ENCODE measurements at places on chromosomes 7 and 10.

GRCh38 chr7:131103997-131104396 is 223.7 kb upstream of the MKLN1 start:
- H3K27ac ChIP-seq, result no peak overlapping the region
- H3K4me1 ChIP-seq, result peaks cover 6% of the 10 kb centered on the region
- no peaks in the 10 kb centered on the region for H3K27me3 ChIP-seq
- DNase-seq, result no peak
- H3K4me3 ChIP-seq, result no peak overlapping the region

DNA sequence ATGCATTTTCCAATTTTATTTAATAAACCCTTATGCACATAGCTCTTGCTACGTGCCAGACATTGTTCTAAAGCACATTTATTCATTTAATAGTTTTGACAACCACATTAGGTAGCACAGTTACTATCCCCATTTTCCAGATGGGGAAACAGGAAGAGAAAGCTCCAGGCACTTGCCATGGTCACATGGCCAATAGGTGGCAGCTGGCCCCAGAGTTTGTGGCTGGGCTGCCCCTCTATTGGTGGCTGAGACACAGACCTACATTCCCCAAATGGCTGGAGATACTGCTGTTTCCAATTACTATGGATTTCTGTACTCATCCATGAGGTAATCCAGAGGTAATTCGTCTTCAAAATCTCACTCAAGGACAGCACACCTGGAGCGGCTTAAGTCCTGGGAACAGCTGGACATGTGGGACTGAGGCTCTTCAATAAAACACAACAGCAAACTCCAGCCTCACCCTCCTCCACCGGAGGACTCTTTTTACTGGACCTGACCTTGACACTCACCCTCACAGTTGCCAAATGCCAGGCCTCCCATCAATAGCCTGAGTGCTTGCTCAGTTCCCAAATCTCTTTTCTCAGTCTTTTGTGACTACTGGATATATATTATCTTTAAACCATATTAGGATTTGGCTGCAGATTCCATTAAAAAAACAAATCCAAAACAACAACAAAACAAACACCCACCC is 106.1 kb downstream of the CLEC2L start:
- DNase-seq, result no peak
- peaks cover 3% of the 10 kb centered on the region for H3K36me3 ChIP-seq
- H3K4me3 ChIP-seq, result no peak overlapping the region
- no peak overlapping the region for H3K27ac ChIP-seq
- H3K4me1 ChIP-seq, result no peaks in the 10 kb centered on the region

- no peaks in the 10 kb centered on the region for H3K27me3 ChIP-seq
- H3K27ac ChIP-seq, result no peak overlapping the region
Observed at GRCh38 chr10:89479771-89480446, 55.5 kb downstream of the SLC16A12 start.

DNA sequence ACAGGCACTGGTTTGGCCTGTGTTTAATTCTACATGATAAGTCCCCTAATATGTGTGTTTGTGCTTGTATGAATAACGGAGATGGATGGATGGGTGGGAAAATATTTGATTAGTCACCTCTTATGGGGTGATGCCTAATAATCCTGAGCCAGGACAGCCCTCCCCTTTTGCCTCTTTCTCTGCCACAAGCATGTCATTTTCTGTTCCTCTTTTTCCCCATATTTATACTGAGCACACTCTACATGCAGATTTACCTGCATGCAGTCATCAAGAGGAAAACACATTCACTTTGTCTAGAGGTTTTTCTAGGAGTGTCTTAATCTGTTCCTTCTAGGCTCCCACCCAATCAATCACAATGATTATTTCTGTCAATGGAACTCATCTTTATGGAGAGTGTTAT is 111.6 kb upstream of the TBX20 start:
- no peaks in the 10 kb centered on the region for H3K4me1 ChIP-seq
- no peak overlapping the region for H3K4me3 ChIP-seq
- no peaks in the 10 kb centered on the region for H3K36me3 ChIP-seq
- no peak for DNase-seq
- H3K27me3 ChIP-seq, result no peaks in the 10 kb centered on the region
- H3K27ac ChIP-seq, result no peak overlapping the region

- DNase-seq, result no peak
- no peak overlapping the region for H3K27ac ChIP-seq
- H3K4me3 ChIP-seq, result no peak overlapping the region
- H3K4me1 ChIP-seq, result no peaks in the 10 kb centered on the region
- no peaks in the 10 kb centered on the region for H3K36me3 ChIP-seq
- no peaks in the 10 kb centered on the region for H3K27me3 ChIP-seq
Observed at GRCh38 chr10:130351466-130352290, 215.5 kb downstream of the GLRX3 start.

- H3K27ac ChIP-seq, result peak overlapping the region; percentile 42
- H3K27me3 ChIP-seq, result no peaks in the 10 kb centered on the region
- DNase-seq, result no peak
- H3K4me3 ChIP-seq, result no peak overlapping the region
Observed at GRCh38 chr7:28037220-28038010, 143.2 kb downstream of the JAZF1 start.

DNA sequence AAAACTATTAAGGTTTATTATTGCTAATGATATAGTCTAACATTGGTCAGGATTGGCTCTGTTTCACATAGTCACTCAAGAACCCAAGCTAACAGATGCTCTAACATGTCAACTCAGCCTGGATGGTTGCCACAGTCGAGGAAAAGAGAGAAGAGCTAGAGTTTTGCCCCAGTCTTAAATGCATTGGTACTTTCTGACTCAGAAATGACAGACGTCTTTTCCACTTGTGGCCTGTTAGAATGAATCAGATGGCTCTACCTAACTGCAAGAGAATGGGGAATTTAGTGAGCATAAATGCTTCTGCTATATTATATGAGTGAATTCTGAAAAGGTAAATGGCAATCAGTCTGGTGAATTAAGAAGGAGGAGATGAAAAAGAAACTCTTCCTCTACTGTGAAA is 13.9 kb downstream of the HECTD2 start:
- no peak for DNase-seq
- H3K36me3 ChIP-seq, result no peaks in the 10 kb centered on the region
- H3K27ac ChIP-seq, result no peak overlapping the region
- no peak overlapping the region for H3K4me3 ChIP-seq

DNA sequence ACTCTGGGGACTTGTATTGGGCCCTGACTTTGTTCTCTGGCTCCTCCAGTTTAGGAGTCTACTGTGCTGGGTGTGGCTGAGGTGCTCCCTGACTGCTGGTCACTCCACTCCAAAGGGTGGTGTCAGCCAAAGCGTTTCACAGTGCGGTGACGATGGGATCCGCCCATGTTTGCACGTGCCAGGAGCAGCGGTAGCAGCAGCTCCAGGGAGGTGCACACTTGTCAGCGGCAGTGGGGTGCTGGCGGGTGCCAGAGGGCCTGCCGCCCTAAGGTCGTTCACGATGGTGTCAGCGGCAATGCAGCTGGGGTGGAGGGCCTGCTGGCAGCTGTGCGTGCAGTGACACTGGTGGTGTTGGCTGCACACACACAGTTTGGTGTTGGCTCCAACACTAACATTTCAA is 268.5 kb upstream of the AKR1E2 start:
- H3K4me3 ChIP-seq, result no peak overlapping the region
- DNase-seq, result no peak
- no peaks in the 10 kb centered on the region for H3K4me1 ChIP-seq
- H3K36me3 ChIP-seq, result no peaks in the 10 kb centered on the region

- no peaks in the 10 kb centered on the region for H3K36me3 ChIP-seq
- no peak for DNase-seq
- H3K27me3 ChIP-seq, result no peaks in the 10 kb centered on the region
- H3K4me3 ChIP-seq, result no peak overlapping the region
- H3K4me1 ChIP-seq, result peaks cover 6% of the 10 kb centered on the region
- H3K27ac ChIP-seq, result no peak overlapping the region
Observed at GRCh38 chr10:50563906-50564305, 59.9 kb downstream of the SGMS1 start.

- DNase-seq, result no peak
- H3K27ac ChIP-seq, result no peak overlapping the region
- no peaks in the 10 kb centered on the region for H3K36me3 ChIP-seq
- no peak overlapping the region for H3K4me3 ChIP-seq
Observed at GRCh38 chr7:17946591-17946990, 6.3 kb upstream of the SNX13 start.

Data from Caco-2 (cell line).